Testis (tissue), 5 donors: ENCODE measurements at places on chromosomes 16 and 17.

- H3K4me1 ChIP-seq: no peaks in the 10 kb centered on the region
- no peaks in the 10 kb centered on the region for H3K27me3 ChIP-seq
- no peaks in the 10 kb centered on the region for H3K36me3 ChIP-seq
- peak; percentile 61 for DNase-seq
- no peak overlapping the region for H3K4me3 ChIP-seq
Observed at GRCh38 chr16:85923153-85924021, 24.4 kb downstream of the IRF8 start.

DNA sequence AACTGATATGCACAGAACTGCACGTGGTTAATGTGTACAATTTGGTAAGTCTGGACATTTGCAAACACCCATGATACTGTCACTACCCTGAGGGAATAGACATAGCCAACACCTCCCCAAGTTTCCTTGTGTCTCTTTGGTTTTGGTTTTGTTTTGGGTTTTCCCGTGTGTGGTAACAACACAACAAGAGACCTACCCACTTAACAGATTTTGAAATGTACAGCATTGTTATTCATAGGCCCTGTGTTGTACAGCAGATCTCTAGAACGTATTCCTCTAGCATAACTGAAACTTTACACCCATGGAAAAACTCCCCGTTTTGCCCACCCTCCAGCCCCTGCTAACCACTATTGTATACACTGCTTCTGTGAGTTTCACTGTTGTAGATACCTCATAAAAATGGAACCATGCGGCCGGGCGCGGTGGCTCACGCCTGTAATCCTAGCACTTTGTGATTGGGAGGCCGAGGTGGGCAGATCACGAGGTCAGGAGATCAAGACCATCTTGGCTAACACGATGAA, 76.3 kb upstream of the TBC1D3K start:
- no peaks in the 10 kb centered on the region for H3K36me3 ChIP-seq
- no peak for DNase-seq
- no peaks in the 10 kb centered on the region for H3K4me1 ChIP-seq
- H3K27me3 ChIP-seq: no peaks in the 10 kb centered on the region
- H3K27ac ChIP-seq: no peak overlapping the region

DNA sequence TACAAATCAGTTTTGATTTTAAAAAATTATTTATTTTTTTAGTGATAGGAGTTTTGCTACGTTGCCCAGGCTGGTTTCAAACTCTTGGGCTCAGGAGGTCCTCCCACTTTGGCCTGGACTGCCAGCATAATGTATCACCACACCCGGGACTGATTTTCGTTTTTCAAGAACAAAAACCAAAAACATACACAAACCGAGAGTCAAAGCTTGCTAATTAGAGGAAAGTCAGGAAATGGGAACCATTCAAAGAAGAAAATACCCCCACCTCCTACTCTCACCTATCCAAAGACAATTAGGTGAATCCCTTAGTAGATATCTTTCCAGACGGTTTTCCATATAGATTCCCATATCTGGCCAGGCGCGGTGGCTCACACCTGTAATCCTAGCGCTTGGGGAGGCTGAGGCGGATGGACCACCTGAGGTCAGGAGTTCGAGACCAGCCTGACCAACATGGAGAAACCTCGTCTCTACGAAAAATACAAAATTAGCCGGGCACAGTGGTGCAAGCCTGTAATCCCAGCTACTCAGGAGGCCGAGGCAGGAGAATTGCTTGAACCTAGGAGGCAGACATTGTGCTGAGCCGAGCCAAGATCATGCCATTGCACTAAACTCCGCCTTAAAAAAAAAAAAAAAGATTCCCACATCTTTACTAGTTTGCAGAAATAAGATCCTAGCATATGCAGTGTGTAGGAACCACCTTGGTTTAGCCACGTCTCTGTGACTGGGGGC, 883 bp upstream of the SPN start:
- no peak overlapping the region for H3K27ac ChIP-seq
- H3K27me3 ChIP-seq: no peaks in the 10 kb centered on the region

DNA sequence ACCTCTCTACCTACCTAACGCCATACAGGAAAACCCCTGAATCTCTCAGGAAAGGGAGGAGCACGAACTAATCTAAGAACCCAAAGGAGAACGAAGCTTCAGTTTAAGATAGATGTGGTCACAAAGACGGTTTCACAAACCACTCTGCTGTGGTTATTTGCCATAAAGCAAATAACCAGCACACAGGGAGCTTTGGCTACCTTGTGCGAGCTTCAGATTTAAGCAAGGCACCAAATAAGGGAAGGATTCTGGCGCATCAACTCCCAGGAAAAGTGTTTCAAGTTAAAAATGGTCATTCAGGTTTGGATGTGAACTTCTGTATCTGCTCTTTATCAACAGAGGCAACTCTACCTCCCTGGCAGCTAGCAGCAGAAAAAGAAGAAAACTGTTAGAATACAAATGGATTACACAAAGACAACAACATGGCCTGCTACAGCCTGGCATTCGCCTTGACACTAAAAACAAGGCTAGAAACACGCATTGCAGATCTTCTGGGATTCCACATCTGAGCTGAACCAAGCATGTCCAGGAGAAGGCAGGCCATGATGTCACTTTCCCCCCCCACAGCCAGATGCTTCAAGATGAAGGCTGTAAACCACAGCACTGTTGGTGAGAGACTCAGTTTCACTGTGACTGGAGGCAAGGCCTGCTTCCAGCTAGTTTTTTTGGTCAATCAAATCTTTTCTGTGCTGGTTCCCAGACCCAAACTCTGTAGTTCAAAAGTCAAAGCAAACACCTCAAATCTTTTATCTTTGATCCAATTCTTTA, 43.6 kb downstream of the SMG6 start:
- no peaks in the 10 kb centered on the region for H3K4me1 ChIP-seq
- DNase-seq: no peak
- no peaks in the 10 kb centered on the region for H3K27me3 ChIP-seq
- H3K27ac ChIP-seq: no peak overlapping the region

DNA sequence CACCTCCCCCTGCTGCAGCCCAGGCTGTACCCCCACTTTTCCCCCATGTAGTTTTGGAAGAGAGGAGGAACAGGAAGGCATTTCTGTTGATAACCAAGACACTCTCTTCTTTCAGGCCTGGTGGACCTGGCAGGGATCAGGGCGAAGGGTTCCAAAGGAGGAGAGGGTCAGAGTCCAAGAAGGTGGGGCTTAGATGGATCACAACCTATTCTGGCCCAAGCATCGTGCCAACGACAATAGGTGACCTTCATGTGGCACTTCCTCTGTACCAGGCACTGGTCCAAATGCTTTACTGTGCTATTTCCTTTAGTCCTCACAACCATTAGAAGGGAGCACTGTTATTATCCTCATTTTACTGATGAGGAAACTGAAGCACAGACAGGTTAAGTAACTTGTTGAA, 84.3 kb downstream of the TMEM132E start:
- no peaks in the 10 kb centered on the region for H3K27me3 ChIP-seq
- H3K4me3 ChIP-seq: no peak overlapping the region
- H3K36me3 ChIP-seq: no peaks in the 10 kb centered on the region
- no peak overlapping the region for H3K27ac ChIP-seq

DNA sequence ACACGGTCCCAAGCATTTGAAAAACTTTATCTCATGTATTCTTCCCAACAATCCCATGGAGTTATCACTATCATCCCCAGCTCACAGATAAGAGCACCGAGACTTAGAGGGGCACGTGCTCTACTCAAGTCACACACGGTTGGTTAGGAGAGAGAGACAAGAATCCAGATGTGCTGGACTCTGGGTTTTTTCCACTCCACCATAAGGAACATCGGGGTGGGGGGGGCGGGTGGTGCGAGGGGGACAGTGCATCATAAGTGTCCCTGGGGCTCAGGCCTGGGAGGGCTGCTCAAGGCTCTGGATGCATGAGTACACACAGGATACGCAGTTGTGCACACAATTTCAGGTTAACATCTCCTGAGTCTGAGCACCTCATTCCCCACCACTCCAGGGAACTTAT, 7.4 kb downstream of the CDC42EP4 start:
- no peaks in the 10 kb centered on the region for H3K36me3 ChIP-seq
- H3K27me3 ChIP-seq: no peaks in the 10 kb centered on the region
- H3K27ac ChIP-seq: peak overlapping the region; percentile 82
- no peak for DNase-seq
- H3K4me3 ChIP-seq: no peak overlapping the region
